ENCODE measurements at places on chromosomes 1 and 21. TPM values are rescaled to one million over a fixed set of nuclear protein-coding genes. Genes with fewer than 3 reads are reported as not detected.

GRCh38 chr1:40662864-40663263 is 2.6 kb downstream of the RIMS3 start:
- peak; percentile 81 for DNase-seq

DNA sequence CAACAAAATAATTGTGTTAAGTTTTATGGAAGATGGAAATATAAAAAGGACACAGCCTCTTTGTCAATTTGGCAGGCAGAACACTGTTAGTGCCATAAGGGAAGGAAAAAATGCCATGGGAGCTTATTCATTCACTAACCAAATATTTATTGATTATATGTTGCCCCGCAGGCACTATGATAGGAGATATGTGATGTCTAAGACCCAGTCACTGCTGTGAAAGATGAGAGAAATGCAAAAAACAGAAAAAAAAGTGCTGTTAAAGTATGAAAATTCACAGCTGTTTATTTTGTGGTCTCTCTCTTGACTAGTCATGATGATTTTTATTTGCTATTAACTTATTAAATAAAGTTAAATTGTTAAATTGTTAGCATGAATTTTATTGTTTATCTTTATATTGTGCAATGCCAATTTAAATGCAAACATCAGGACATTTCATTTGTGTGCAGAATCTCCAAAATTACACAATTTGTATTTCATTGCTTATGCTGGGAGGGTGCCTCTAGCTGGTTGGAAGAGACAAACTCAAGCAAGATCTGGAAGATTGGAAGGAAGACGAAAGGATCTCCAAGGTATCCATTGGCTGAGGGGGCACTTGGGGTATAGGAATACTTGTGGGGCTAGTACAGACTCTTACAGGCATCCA is 17.8 kb upstream of the PTGFR start:
- DNase-seq, result no peak

DNA sequence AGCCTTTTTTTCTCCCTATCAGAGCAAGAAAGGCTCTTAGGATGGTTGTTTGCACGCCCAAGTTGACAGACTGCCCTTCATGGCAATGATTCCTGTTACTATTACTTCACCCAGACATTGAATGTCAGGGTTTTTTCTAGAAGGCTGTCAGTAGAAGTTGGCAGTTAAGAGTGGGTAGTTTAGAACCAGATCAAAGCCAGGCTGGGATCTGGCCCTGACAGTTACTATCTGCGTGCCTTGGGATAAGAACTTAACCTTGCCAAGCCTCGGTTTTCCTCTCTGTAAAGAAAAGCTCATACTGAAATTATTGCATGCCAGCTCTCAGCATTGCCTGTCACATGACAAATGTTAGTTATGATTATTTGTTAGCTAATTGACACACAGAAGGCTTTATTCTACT is 58.7 kb upstream of the PPP2R5A start:
- DNase-seq, result no peak

GRCh38 chr1:44377925-44378784 is 23.1 kb upstream of the ERI3 start:
- peak; percentile 69 for DNase-seq

Gene IL20
- not detected for total RNA-seq

Gene PCSK9
- total RNA-seq, result 0.03 TPM

Gene CD52
- total RNA-seq, result not detected

- peak; percentile 79 for DNase-seq
Observed at GRCh38 chr1:24191860-24192259, 4.8 kb upstream of the IFNLR1 start.

Gene IFNLR1
- total RNA-seq, result 1.3 TPM

Gene HSPB7
- not detected for total RNA-seq

DNA sequence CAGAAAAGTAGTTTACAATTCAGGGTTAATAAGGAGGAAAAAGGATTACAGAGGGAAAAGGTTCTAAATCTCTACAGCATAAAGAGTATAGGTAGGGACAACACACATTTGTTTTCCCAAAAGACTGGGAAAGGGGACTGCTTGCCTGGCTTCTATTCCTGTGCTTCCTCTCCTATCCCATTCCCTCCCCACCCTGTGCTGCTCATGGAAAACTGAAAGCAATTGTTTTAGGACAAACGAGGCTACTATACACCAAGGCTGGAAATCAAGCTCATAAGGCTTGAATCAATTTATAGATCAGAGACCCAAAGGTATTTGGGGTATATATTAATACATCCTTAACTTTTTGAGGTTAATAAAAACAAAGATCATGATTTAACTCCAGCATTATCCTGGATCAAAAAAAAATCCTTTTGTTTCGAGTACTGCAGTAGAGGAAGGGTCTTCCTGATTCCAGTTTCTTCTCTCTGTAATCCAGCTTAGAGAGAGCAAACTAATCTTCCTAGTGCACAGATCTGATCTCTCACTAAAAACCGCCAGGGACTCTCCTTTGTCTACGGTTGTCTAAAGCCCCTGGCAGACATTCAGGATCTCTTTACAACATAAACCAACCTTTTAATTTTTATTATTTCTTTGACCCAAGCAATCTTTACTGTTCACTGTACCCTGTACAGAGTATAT is 37.4 kb upstream of the A3GALT2 start:
- no peak for DNase-seq

- no peak for DNase-seq
Observed at GRCh38 chr21:39881661-39882060, 14.4 kb downstream of the PCP4 start.

GRCh38 chr1:90726425-90726985 is 9.4 kb upstream of the BARHL2 start:
- DNase-seq, result no peak

DNA sequence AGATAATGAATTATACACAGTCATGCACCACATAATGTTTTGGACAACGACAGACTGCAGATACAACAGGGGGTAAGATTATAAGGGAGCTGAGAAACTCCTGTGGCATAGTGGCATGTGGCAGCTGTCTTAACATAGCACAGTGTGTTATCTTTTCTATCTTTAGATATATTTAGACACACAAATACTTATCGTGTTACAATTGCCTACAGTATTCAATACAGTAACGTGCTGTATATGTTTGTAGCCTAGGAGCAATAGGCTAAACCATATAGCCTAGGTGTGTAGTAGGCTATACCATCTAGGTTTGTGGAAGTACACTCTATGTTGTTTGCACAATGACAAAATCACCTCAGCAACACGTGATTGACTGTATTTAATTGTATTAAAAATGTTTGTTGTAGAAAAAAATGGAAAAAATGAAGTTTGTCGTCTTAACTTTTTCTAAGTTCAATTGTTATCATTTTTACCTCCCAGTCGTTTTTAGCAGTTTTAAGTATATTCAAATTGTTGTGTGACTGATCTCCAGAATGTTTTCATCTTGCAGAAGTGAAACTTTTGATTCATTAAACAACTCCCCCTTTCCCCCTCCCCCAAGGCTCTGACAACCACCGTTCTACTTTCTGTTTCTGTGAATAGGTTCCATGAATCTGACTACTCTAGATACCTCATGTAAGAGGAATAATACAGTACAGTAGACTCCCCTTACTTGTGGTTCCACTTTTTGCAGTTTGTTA is 351.0 kb upstream of the B3GALT2 start:
- no peak for DNase-seq

DNA sequence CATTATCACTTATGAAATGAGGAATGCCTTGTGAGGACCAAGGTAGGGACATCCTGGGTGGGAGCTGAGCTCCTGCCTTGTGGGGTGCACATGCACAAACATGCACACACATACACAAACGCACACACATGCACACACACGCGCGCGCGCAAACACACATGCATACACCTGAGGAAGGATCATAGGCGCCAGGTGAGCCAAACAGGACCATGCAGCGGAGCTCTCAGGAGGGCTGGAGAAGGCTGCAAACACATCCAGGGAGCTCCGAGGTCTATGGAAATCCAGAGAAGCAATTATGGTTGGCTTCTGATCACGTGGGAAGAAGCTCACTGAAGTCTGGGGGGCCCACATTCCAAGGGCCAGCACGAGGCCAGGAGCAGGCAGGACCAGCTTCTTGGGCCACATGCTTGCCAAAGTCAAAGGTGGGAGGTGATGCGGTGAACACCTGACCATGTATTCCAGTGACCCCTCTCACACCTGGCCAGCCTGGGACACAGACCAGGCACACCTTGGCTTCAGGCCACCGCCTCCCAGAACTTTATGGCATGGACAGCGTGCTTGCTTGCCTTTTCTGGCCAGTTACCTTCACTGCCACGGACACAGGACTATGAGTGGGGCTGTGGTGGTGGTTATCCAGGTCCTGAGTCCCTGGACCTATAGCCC is 13.6 kb downstream of the GPR137B start:
- no peak for DNase-seq

Gene BRDT
- total RNA-seq, result not detected

DNA sequence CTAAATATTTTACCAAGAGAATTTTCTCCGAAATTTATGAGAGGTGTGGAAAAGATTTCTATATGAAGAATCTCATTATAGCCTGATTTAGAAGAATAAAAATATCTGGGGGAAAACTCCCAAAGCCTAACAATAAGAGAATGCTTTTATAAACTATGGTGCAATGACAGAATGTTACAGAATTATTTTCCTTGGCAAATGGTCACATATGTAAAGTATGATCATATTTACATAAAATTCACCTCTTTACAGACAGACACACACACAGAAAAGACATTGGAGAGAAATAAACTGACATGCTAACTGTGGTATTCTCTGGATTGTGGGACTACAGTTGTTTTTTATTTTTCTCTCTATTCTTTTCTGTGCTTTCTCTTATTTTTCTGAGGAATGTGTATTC is 226.3 kb upstream of the USP24 start:
- DNase-seq, result no peak

DNA sequence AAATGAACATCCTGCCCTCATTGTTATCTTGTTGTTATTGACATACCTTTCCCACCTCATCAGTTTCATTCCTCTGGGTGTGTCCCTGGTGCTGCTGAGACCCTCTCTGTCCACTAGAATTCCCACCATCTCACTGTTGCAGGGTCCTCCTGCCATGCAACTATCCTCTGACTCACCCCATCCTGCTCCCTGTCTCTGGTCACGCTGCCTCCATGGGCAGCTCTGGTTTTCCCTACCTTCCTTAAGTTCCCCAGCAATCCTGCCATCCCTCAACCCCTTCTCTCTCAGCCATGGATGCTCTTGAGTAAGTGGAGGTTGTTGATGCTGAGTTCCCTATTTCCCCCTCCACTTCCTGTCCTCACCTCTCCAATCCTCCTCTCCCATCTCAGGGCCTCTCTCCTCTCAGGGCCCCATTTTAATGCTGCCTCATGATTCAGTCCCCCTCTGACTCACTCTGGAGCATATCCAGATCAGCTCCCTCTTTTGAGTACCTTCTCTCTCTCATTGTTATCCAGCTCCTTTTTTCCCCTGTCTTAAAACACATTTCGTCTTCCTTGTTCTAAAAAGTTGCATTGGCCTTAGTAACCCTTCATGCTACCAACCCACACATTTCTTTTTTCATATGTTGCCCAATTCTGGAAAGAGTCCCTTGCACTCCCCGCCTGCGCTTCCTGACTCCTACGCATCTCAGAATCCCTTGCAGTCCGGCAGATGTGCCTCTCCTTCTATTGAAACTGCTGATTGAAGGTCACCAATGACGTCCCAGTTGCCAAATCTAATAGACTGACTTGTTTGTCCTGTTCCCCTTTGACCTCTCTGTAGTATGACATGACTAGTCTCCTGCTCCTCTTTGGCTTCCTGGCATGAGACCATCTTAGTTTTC is 92.0 kb downstream of the CNIH3 start:
- peak; percentile 79 for DNase-seq

Gene GREM2
- total RNA-seq, result not detected

Data from Daoy (cell line).